ENCODE measurements at places on chromosomes 4 and X. TPM values are rescaled to one million over a fixed set of nuclear protein-coding genes. Genes with fewer than 3 reads are reported as not detected.
A peak's percentile ranks its signal among the peaks of the same experiment; 100 is the strongest.

- H3K4me1 ChIP-seq, result no peaks in the 10 kb centered on the region
- no peak overlapping the region for H3K27ac ChIP-seq
- peaks cover 13% of the 10 kb centered on the region for H3K36me3 ChIP-seq
- H3K4me3 ChIP-seq, result no peak overlapping the region
- no peaks in the 10 kb centered on the region for H3K27me3 ChIP-seq
- no peak for DNase-seq
These were observed 12.1 kb upstream of the HGFAC start for GRCh38 chr4:3429651-3430050.

DNA sequence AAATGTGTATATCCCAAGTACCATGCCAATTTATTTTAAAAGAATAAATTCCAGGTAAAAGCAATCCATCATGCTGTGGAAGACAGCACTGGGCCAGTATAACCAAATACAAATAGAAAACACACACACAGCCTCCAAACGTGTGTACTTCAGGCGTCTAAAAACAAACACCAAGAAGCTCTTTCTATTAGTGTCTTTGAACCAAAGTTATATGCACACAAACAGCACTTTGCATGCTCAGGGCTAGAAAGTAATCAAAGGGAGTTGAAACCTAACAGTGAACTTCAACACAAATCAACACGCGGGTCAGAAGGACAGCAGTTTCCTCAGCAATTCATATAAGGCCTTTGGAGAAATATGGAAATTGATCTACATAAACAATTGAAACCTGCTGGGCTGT is 15.4 kb downstream of the GASK1B start:
- no peak overlapping the region for H3K27ac ChIP-seq
- H3K27me3 ChIP-seq, result no peaks in the 10 kb centered on the region
- no peak for DNase-seq
- H3K4me3 ChIP-seq, result no peak overlapping the region

DNA sequence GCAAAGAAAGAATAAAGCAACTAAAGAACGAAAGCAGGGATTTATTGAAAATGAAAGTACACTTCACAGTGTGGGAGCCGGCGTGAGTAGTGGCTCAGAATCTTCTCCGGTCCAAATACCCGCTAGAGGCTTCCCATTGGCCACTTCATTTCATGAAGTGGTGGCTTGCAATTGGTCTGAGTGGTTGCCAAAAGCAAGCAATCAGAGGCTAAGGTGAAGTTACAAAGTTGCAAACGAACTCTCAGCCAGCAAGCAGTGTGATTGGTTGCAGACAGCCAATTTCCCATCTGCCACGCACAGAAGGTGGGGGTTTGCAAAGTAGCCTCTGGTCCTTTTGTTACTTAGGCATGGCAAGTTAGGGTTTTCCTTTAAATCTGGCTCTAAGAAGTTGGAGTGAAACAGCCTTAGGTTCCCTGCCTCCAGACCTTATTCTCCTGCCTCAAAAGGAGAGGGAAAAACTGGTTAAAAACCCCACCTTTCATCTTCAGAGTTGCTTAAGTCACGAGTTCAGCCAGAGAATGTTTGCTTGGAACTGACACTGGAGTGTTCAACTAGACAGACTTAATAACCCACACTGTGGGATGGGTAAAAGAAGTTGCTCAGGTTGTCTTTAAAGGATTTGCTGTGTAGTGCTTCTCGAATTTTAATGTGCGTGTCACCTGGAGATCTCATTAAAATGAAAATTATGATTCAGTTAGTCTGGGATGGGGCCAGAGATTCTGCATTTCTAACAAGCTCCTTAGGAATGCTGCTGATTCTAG is 6.9 kb upstream of the CLOCK start:
- H3K36me3 ChIP-seq, result no peaks in the 10 kb centered on the region
- H3K27me3 ChIP-seq, result no peaks in the 10 kb centered on the region
- no peak overlapping the region for H3K27ac ChIP-seq
- no peak for DNase-seq
- H3K4me1 ChIP-seq, result no peaks in the 10 kb centered on the region

- H3K27ac ChIP-seq, result no peak overlapping the region
- H3K4me3 ChIP-seq, result no peak overlapping the region
- H3K36me3 ChIP-seq, result no peaks in the 10 kb centered on the region
These were observed 9.1 kb upstream of the XAGE2 start for GRCh38 chrX:52359614-52360232.

Gene CT83
- not detected for total RNA-seq

DNA sequence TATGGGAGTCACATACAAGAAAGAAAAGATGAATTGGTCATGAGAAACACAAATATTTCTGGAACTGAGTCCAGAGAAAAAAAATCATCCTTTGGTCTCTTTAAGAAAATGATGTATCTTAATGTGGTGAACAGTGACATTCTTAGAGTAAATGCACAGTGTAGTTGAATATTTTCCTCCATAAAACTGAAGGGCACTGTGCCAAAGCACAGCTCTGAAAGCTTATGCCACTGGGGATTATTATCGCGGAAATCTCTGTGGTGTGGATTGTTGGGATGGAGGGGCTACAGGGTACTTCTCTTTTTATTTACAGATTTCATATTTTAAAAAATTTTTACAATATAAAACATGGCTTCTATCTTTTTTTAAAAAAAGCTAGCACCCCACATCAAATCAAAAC is 908.1 kb downstream of the CCSER1 start:
- H3K36me3 ChIP-seq, result no peaks in the 10 kb centered on the region
- no peak overlapping the region for H3K4me3 ChIP-seq
- no peak for DNase-seq
- no peaks in the 10 kb centered on the region for H3K4me1 ChIP-seq
- H3K27me3 ChIP-seq, result no peaks in the 10 kb centered on the region

DNA sequence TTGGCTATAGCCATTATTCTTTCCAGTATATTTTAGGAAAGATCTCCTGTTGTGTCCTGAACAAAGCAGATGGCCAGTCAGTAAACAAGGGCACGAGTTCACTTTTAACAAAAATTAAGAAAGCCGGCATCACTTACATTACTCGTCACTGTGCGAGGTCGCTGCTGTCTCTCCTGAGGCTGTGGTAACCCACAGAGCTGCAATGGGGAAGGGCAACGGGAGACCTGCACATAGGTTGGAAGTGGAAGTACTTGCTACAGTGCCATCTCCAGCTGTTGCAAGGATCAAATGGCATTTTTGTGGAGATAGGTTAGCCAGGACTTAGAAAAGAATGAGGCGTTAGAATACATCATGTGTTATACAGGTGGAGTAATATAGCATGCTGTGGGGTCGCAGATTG is 132.2 kb downstream of the KLHL8 start:
- no peak for DNase-seq
- H3K36me3 ChIP-seq, result peaks cover 41% of the 10 kb centered on the region
- H3K4me1 ChIP-seq, result peaks cover 59% of the 10 kb centered on the region

- no peaks in the 10 kb centered on the region for H3K36me3 ChIP-seq
- H3K27me3 ChIP-seq, result no peaks in the 10 kb centered on the region
- no peak for DNase-seq
- no peak overlapping the region for H3K27ac ChIP-seq
- no peaks in the 10 kb centered on the region for H3K4me1 ChIP-seq
These were observed 41.0 kb downstream of the CD99L2 start for GRCh38 chrX:150857453-150857852.

- peaks cover 18% of the 10 kb centered on the region for H3K4me1 ChIP-seq
- DNase-seq, result no peak
- no peak overlapping the region for H3K4me3 ChIP-seq
- H3K27me3 ChIP-seq, result no peaks in the 10 kb centered on the region
These were observed 205.8 kb upstream of the BOD1L1 start for GRCh38 chr4:13833171-13833804.

Gene ZDHHC9
- total RNA-seq, result 10.6 TPM

GRCh38 chr4:45062935-45063545 is 336.7 kb upstream of the GNPDA2 start:
- H3K36me3 ChIP-seq, result no peaks in the 10 kb centered on the region
- H3K27ac ChIP-seq, result no peak overlapping the region
- no peak for DNase-seq
- no peaks in the 10 kb centered on the region for H3K4me1 ChIP-seq
- H3K27me3 ChIP-seq, result no peaks in the 10 kb centered on the region

- no peaks in the 10 kb centered on the region for H3K27me3 ChIP-seq
- no peak overlapping the region for H3K4me3 ChIP-seq
- no peak overlapping the region for H3K27ac ChIP-seq
- DNase-seq, result no peak
- H3K36me3 ChIP-seq, result no peaks in the 10 kb centered on the region
These were observed 47.7 kb upstream of the MAN2B2 start for GRCh38 chr4:6527259-6527658.

Gene TMPRSS11B
- not detected for total RNA-seq

- H3K27me3 ChIP-seq, result no peaks in the 10 kb centered on the region
- peaks cover 22% of the 10 kb centered on the region for H3K36me3 ChIP-seq
- H3K27ac ChIP-seq, result peak overlapping the region; percentile 38
- no peaks in the 10 kb centered on the region for H3K4me1 ChIP-seq
- no peak for DNase-seq
These were observed 37.7 kb downstream of the HTT start for GRCh38 chr4:3112201-3112600.

Gene CXCL10
- not detected for total RNA-seq

GRCh38 chr4:94531991-94532789 is 80.4 kb downstream of the PDLIM5 start:
- H3K36me3 ChIP-seq, result peaks cover 22% of the 10 kb centered on the region
- H3K4me3 ChIP-seq, result no peak overlapping the region
- no peak for DNase-seq

DNA sequence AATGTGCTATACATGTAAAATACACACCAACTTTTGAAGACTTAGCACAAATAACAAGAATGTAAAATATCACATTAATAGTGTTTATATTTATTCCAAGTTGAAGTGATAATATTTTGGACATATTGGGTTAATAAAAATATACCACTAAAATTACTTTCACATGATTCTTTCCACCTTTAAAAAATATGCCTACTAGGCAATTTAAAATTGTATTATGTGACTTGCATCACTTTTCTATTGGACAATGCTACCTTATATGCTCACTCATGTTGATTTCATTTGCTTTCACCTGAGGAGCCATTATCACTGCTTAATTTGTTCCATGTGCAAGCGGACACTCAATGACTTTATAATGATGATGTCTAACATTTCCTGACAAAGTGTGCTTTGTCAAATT is 3.4 kb upstream of the PACRGL start:
- no peak overlapping the region for H3K27ac ChIP-seq
- no peak overlapping the region for H3K4me3 ChIP-seq
- no peaks in the 10 kb centered on the region for H3K36me3 ChIP-seq
- peaks cover 20% of the 10 kb centered on the region for H3K4me1 ChIP-seq
- H3K27me3 ChIP-seq, result no peaks in the 10 kb centered on the region

Gene GABRE
- 16.2 TPM for total RNA-seq

Gene PDCL2
- total RNA-seq, result not detected

DNA sequence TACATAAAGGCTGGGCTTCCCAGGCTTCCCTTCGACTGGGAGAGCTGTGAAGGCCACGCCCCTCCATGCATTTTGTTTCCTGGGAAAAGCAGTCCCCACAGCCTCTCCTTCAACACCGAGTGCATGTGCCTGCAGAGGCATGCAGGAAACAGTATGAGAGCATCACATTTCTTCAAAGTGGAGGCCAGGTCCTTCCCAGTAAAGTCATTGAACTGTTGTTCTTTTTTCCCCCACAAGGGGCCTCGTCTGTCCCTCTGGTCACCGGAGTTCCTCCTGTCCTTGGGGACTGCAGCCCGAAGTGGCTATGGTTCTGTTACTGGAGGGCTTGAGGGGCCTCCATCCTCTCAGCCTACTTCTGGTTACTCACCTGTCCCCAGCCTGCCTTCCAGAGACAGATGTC is 56.0 kb downstream of the RAI2 start:
- no peaks in the 10 kb centered on the region for H3K36me3 ChIP-seq
- H3K4me1 ChIP-seq, result no peaks in the 10 kb centered on the region
- no peak overlapping the region for H3K27ac ChIP-seq
- DNase-seq, result no peak
- no peak overlapping the region for H3K4me3 ChIP-seq

DNA sequence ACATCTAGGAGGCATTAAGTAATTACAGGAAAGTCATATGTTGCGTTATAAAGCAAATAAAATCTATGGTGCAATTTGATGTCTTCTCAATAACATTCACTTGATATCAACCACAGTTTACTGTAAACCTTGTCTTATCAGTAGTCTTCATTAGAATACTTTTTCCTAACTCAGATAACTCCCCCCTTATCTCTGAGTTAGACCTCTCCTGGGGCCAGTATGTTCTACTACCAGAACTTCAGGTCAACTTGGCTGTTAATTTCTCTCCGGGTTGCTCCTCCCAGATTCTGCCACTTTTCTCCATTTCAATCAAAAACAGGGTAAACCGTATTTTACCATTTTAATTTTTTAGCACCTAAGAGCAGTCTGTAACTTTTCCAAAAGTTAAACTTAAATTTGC is 50.0 kb downstream of the KDR start:
- no peaks in the 10 kb centered on the region for H3K36me3 ChIP-seq
- H3K27me3 ChIP-seq, result no peaks in the 10 kb centered on the region
- no peak for DNase-seq

- H3K36me3 ChIP-seq, result no peaks in the 10 kb centered on the region
- no peak for DNase-seq
- no peak overlapping the region for H3K4me3 ChIP-seq
- no peak overlapping the region for H3K27ac ChIP-seq
- no peaks in the 10 kb centered on the region for H3K27me3 ChIP-seq
These were observed 55.8 kb upstream of the SHOX start for GRCh38 chrX:574830-575229.

Gene TRAPPC2
- total RNA-seq, result 7.6 TPM

DNA sequence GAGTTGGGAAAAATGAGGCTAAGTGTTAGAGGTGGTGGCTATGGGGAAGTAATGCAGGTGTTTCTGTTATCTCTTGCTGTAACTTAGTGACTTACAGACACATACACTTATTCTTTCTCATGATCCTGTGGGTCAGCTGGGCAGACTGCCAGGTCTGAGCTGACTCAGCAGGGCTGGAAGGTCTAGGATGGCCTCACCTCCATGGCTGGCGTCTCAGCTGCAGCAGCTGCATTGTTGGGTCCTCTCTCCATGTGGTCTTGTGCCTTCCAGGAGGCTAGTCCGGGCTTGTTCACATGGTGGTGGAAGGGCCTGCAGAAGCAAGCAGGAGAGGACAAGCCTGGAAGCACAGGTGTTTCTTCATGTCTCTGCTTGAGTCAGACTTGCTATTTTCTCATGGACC is 172.7 kb downstream of the NHS start:
- no peak overlapping the region for H3K4me3 ChIP-seq
- H3K27ac ChIP-seq, result no peak overlapping the region
- no peak for DNase-seq
- no peaks in the 10 kb centered on the region for H3K36me3 ChIP-seq
- no peaks in the 10 kb centered on the region for H3K4me1 ChIP-seq
- H3K27me3 ChIP-seq, result no peaks in the 10 kb centered on the region

DNA sequence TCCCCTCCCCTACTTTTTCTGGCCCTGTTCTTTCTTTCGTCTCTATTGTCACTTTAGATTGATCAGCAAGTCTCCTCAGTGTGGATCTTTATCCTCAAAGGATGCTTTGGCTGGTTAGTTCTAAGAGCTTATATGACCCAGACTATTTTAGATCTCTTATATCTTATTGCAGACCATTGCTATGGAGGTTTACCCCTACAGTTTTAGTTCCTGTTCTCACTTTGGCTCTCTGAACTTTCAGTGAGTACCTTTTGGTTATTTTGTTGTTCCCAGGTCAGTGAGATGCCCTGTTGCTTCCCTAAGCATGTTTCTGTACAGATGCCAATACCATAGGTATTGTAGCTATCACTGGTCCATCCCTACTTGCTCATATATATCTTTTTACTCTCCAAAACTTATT is 24.0 kb upstream of the MED14 start:
- H3K36me3 ChIP-seq, result no peaks in the 10 kb centered on the region
- no peaks in the 10 kb centered on the region for H3K27me3 ChIP-seq
- H3K4me1 ChIP-seq, result peaks cover 16% of the 10 kb centered on the region
- no peak overlapping the region for H3K27ac ChIP-seq
- no peak for DNase-seq
- H3K4me3 ChIP-seq, result no peak overlapping the region

- H3K27me3 ChIP-seq, result no peaks in the 10 kb centered on the region
- H3K27ac ChIP-seq, result no peak overlapping the region
- no peak for DNase-seq
- H3K36me3 ChIP-seq, result no peaks in the 10 kb centered on the region
These were observed 146.2 kb upstream of the SH3RF1 start for GRCh38 chr4:169416997-169417396.
